ENCODE measurements at places on chromosomes 12 and 14.

DNA sequence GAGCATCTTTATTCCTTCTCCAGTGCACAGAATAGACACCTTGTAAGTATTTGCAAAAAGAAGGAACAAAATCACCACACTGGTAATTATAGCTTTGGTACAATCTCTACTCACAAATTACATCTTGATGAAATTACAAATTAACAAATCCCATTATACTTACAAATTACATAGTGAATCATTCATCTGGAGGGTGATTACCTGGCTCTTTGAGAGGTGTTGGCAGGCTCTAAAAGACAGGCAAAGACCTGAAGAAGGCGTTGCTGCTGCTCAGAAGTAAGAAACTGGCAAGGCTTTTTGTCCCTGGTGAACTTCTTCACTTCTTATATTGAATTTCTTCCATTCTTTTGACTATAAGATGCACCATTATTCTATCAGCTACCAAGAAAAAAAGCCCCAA is 21.7 kb upstream of the LMNTD1 start:
- DNase-seq = no peak

- no peak for DNase-seq
Measured at GRCh38 chr14:72560331-72560730, 333.6 kb downstream of the DPF3 start.

- no peak for DNase-seq
Measured at GRCh38 chr14:100696590-100696989, 30.1 kb upstream of the DLK1 start.

GRCh38 chr12:67415473-67415872 is 146.3 kb downstream of the CAND1 start:
- DNase-seq = no peak

- DNase-seq = no peak
Measured at GRCh38 chr14:33016613-33017012, 77.9 kb downstream of the NPAS3 start.

DNA sequence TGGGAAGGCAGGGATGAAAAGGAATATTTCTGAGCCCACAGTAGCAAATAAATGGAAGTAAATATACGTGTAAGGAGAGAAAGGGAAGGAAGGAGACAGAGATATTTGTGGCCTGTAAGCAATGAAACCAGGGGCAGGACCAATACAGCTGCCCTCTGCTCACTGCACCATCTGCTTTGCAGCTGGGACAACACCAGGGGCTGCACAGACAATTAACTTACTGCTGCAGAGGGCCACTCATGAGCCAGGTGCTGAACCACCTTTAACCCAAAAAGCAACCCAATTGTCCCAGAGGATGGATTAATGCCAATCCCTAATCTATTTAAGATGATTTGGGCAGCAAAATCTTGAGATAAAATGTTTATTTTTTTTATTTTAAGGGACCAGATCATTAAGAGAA is 30.6 kb upstream of the TMX1 start:
- DNase-seq = no peak

Data from osteocyte (in vitro differentiated cells).